ENCODE measurements at places on chromosomes 6 and 20.

- no peak for DNase-seq
These were observed 320.1 kb downstream of the BTBD3 start for GRCh38 chr20:12237772-12238171.

DNA sequence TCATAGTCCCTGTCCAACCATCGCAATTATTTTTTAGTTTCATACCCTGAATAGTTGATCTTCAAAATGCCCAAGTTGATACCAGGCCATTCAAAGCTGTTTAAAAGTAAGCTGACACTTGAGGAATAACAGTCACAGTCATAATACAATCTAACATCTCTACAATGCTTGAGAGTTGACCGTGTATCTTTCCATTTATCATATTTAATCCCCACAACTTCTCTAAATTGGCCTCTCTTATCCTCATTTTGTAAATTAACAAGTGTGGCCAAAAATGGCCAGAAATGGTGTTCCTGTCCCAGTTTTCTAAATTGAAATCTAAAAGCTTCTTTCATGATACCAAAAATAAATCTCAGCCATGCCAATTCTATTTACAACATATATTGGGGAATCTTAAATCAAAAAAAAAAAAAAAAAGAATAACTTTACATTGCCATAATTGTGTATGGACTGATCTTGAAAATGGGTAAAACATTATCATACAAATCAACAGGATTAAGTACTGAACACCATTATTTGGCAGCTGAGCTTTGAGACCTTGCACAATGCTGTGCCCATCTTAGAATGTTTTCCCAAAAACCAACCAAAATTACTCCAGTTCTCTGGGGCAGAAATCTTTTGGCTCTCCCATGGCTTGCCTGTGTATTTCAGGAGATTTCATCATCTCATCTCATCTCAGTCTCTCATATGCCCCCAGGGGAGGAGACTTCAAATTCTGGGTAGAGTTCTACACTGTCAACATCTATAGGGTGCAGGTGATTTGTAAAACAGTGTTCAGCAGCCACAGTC lies 448.7 kb upstream of the JARID2 start:
- no peak for DNase-seq

DNA sequence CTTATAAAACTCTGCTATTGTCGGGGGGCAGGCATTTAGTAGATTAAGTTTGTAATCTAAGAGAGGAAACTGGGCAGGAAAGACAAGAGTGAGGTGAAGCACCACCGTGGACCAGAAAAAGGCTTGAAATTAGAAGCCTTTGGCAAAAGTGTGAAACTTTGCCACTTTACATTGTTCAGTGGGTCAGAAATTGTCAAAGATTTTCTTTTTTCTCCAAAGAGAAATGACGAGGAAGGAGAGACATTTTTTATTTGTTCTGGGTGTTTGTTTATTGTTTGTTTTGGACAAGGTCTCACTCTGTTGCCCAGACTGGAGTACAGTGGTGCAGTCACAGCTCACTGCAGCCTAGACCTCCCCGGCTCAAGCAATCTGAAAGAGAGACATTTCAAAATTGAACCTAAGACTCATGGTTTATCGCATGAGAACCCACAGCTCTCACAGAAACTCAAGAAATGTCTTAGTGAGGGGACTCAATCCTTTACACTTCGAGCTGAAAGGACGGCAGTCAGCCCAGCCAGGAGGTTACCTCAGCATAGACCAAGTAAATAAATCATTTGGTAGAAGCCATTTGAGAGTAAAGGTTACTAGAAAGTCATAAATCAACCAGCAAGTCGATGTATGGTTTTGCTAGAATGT lies 262.8 kb upstream of the TAB2 start:
- DNase-seq = no peak

DNA sequence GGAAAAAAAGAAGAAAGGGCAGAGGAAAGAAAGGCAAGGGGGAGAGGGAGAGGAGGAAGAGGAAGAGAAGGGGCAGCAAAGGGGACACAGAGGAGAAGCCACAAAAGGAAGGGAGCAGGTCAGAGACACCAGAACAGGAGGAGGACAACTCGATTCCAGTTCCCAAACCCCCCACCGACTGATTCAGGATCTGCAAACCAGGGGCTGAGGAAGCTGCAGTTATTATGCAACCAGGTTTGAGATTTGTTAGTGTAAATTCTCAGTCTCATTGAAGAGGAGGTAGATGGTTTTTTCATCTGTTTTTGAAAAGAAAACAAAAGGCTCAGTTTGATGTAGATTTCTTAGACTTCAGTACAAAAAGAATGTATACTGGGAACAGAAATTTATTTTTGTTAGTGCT lies 202.8 kb downstream of the FOXC1 start:
- peak; percentile 76 for DNase-seq

DNA sequence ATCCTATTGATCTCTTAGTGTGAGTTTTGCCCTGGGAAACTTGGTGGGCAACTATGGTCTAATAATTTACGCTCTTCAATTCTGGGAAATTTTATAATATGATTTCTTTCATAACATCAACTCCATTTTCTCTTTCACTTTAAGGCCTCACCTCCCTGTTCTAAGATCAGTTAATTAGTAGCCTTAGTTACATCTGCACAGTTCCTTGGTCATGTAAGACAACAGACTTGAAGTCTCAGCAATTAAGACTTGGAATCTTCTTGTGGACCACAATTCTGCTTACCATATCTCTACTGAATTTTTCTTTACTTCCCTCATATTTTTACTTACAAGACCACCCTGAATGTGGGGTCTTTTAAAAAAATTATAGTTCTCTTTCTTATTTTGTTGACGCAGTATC lies 8.7 kb downstream of the ENPP3 start:
- DNase-seq = no peak

- DNase-seq = peak; percentile 75
These were observed 3.0 kb upstream of the HUS1B start for GRCh38 chr6:659716-660581.

DNA sequence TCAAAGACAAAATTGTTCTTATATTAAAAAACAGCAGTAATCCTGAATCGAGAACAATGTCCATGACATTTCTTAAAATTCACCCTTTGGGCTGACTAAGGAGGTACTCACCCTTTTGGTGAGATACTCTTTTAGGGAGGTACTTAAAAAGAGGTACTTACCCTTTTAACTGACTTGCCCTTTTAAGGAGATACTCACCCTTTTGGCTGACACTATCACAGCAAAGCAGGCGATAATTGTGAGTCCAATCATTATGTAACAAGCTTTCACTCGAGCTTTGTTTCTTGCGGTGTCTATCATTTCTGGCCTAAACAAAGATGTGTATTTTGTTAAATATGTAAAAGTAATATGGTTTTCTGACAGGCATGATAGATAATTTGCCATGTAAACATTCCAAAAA lies 3.7 kb downstream of the FAM162B start:
- DNase-seq = no peak

DNA sequence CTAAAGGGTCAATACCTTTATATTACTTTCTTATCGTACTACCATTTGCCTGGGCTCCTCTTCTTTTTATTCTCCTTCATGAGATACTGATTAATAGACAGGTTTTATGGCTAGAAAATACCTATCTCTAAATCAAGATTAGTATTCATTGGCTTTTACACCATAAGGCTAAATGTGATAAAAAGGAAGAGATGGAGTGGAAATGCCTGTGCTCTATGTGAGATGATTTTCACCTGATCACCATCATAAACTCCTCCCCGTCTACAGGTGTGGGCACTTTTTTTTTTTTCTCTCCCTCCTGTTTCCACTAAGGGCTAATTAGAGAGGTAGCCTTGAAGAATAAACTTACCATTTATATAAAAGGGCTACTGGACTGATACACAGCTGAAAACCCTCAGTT lies at the start of gene GLYATL3:
Gene GLYATL3, plus strand, starts transcription at position 301 of the 400 bp plus-strand sequence. CDS start 12,068 bp downstream, outside the sequence.
- DNase-seq = no peak

DNA sequence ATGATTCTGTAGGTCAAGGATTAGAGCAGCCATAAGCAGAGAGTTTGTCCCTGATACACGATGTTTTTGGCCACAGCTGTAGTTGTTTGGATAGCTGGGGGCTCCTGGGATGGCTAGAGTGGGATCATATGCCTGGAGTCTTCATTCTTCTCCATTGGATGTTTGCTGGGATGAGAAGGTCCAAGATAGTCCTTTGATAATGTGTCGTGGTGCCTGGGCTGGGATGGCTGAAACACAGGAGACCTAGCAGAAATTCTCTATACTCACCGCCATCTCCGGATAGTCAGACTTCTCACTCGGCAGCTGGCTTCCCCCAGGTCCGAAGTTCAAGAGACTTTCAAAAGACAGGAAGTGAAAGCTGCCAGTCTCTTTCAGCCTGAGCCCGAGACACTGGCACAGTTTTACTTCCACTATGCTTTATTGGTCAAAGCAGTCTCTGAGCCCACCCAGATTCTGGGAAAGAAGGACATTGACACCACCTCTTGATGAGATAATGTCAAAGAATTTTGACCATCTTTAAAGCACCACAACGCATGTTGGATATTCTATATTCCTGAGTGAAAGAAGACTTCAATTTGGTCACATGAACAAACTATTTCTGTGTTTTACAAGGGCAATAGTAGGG lies 16.0 kb downstream of the MARCKS start:
- DNase-seq = no peak

DNA sequence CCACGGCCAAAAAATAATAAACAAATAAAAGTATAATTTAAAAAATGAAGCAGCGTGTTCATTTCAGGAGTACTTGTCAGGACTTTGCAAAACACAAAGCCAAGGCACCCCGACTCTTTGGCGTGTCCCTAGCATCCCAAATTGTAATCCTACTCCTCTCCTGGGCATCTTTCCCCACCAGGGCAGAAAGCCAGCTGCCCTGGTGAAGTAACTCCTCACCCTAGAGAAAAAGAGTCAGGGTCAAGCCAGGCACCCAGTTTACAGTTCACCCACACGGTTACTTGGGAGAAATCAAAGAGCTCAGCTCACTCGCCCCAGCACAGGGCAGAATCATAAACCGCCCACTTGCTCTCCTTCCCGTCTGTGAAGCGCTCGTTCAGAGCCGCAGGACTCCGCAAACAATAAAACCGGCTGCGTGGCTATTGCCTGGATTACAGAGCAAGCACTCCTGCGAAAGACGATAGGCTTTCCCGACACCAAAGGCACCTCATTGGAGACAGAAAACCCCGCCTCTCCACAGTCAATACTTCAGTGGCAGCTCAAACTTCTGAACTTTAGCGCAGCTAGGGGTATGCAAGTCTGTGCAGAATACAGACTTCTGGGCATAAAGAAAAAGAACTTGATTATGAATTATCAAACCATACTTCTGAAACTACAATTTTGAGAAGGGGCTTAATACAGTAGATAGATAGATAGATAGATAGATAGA lies 73.0 kb upstream of the NHSL1 start:
- DNase-seq = peak; percentile 69

DNA sequence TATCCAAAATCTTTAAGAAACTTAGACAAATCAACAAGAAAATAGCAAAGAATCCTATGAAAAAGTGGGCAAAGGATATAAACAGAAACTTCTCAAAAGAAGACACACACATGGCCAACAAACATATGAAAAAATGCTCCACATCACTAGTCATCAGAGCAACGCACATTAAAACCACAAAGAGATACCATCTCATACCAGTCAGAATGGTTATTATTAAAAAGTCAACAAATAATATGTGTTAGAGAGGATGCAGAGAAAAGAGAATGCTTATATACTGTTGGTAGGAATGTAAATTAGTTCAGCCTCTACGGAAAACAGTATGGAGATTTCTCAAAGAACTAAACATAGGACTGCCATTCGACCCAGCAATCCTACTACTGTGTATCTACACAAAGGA lies 212.0 kb upstream of the DTNBP1 start:
- DNase-seq = no peak

DNA sequence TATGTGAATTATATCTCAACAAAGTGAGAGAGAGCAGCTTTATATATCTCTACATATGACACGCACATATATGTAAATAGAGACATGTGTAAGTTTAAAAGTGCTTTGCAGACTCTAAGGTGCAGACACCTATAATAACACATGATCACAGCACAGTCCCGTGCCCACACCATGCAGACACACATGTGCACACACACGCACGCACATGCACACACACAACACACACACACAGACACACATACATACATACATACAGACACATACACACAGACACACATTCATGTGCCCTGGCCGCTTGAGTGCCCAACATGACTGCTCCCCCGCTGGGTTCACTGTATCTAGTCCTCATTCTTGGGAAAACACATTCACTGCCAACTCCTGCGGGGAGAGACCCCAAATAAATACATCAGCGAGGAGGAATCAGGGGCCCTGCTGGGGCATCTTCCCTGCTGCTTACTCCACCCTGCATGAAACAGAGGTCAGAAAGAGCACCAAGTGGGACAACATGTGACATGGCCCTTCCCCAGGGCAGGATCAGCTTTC lies 121.3 kb downstream of the BMP7 start:
- DNase-seq = no peak

DNA sequence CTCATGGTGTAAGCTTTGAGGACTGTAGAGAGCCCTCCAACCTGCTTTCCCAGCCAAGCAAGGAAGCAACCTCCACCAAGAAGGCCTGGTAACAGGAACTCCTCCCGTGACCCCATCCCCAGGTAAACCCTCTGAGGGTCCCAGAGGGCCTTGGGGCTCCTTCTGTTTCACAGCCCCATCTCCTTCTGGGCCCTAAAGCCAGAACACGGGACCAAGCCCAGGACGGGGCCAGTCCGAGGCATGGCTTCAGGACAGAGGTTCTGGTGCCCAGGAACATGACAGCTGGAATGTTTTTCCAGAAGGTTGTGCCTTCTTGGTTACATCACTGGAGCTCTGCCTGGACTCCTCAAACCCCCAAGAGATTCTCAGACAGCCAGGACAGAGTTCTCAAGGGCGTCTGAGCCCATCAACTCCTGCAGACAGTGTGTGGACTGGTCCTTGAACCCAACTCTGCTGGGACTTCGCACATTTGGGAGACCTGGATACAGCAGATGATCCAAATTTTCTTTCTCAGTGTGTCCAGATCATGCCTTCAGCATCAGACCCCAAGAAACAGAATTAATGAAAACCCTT lies 43.1 kb downstream of the RRBP1 start:
- no peak for DNase-seq

GRCh38 chr20:24778585-24779031 lies 170.5 kb upstream of the CST7 start:
- no peak for DNase-seq

DNA sequence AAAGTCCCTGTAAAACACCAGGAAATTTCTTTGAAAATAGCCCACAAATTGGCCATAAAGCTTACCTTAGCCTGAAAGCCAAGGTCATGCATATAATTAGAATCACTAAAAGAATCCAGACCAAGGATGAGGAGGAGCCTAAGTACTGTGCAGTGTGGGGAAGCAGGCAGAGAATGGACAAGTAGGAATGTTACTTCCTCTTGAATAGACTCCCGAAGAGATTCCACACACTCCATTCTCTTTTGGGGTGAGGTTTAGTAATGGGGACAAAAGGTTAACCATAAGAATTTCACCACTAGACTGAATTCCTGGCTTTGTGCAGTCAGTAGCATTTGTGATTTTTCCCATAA lies 27.5 kb upstream of the MARCKS start:
- DNase-seq = peak; percentile 14
